NCI-H1436 (cell line): ENCODE measurements at places on chromosomes 5 and 9.

DNA sequence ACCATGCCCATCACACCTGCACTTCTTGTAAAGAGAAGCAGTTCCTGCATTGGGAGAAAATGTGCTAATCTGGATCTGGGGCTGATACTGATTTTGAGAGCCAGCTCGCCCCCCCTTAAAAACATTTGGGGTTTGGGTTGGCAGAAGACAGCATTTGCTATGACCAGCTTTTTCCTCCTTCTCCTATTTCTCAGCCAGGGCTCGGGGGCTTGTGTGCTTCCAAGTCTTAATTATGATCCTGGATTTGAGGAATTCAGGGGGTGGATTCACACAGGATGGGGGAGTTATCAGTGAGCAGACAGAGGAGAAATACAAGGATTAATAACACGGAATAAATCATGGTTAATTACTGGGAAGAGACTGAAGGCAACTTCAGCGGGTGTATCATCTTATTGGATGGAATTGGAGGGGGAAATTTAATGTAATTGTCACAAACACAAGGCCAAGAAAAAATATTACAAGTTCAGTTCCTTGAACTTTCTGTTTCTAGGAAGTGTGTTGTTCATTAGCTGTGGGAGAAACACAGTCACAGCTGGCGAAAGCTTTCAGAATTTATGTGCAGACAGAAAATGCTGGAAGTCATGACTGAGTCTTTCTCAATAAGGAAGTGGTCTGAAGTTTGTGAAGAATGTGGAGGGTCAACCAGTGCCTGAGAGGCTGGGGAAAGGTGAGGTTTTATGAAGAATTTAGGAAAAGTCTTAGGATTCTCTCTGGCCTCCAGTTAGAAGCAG lies 15.3 kb downstream of the C9orf152 start:
- DNase-seq, result no peak

GRCh38 chr9:78438211-78438610 lies 141.3 kb downstream of the PSAT1 start:
- no peak for DNase-seq

- no peak for DNase-seq
Measured at GRCh38 chr9:21694424-21694823, 108.0 kb upstream of the MTAP start.

- no peak for DNase-seq
Measured at GRCh38 chr5:124986667-124987066, 240.2 kb upstream of the ZNF608 start.

DNA sequence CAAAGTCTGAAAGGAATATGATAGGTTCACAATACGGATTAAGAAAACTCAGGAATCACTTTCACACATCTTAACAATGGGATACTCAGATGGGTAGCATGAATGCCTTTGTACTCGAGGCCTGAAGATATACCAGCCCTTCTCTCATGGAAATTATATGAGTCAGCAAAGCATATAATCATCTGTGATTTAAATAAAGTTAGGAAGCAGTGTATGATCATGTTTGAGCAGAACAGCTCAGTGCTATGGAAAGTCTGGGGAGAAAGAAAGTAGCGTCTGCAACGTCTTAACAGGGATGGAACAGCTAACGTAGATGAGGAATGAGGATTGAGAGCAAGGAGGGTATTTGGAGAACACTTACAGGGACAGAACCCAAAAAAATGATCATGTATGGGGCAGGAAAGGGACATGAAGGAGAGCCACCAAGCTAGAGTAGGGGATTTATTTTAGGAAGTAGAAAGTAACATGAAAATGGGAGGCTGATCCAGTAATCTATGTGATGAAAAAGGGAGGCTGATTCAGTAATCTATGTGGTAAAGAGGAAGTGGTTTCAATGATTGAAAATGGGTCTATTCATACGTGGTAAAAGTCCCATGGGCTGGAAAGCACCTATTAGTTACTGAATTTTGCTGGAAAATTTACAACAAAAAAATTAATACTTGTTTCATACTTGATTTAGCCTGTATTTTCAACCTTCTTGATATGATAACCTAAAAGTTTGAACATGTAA lies 85.9 kb downstream of the GNA14 start:
- no peak for DNase-seq
